ENCODE measurements at places on chromosomes 2 and 18. TPM values are rescaled to one million over a fixed set of nuclear protein-coding genes. Genes with fewer than 3 reads are reported as not detected.
A peak's percentile ranks its signal among the peaks of the same experiment; 100 is the strongest.

DNA sequence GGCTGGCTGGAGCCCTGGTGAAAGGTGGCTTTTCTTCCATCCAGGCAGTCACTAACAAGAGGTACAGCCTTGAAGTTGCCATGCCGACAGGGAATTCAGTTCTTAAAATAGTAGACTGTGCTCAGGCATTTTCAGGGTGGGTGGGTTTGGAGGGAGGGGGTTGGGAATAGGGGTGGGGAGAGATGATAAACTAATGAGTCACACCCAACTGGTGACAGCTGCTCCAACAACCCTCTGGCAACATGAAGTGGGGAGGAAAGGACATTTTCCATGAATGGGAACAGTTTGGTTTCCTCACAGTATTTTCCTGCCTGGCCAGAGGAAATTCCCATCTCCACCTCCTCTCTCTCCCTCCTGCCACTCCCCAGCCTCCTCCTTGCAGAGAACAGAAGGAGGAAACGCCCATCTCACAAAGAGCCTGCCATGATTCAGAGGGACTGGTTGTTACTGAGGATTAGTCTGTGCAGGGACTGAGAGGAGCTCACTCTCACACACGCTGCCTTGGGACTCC lies 113.0 kb upstream of the SLC1A4 start:
- DNase-seq = peak; percentile 45

- DNase-seq = no peak
Measured at GRCh38 chr2:191465766-191466420, 212.0 kb upstream of the NABP1 start.

CPO gene
- total RNA-seq = not detected

ST8SIA5 gene
- not detected for total RNA-seq

C2orf66 gene
- total RNA-seq = 0.53 TPM

All from activated naive CD4-positive, alpha-beta T cell treated with anti-CD3 and anti-CD28 coated beads, Interleukin-2, amount 50 U/mL, for 72 hours (primary cell).